Stimulated activated CD4-positive, alpha-beta T cell treated with anti-CD3 and anti-CD28 coated beads, Interleukin-4, amount 100 ng/mL, for 4 hours (primary cell): ENCODE measurements at places on chromosomes 11 and 22.

DNA sequence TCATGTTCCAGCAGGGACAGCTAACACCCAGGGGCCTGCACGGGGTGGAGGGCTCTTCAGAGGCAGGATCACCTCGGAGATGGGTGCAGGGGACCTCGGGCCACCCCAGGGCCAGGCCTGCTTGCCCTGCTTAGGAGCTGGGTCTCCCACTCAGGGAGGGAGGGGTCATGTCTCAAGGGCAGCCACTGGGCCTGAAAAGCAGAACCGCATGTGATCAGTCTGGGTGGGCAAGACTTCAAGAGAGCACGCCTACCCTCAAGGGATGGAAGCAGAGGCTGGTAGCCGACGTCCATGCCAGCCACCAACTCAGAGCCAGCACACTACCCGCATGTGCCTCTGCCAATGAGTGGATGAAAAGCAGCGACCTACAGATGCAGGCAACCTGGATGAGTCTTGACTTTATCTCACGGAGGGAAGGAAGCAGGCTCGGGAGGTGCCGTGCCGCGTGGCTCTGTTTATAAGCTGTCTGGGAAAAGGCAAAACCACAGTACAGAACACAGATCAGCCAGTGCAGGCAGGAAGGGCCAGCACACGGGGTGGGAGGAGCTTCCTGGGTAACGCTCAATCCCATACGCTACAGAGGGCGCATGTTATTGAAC lies 16.0 kb downstream of the TBX1 start:
- no peak for DNase-seq

DNA sequence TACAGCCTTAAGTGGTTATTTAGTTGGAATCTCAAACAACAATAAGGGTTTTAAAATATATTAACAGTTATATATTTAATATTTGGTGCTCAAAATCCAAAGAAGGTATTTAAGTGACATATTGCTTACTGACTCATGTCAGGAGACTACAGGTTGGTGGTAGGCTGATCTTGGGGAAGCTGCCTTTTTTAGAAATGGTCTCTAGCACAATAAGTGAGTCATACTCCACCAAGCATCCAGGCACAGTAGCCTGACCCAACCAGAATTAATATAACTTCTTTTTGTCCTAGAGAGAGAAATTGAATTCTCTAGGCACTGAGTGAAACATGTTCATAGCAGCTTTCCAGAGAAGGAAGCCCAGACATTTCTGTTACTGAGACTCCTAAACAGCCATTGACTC lies 868.5 kb upstream of the TENM4 start:
- DNase-seq: no peak

GRCh38 chr11:45949992-45950407 lies 27.5 kb downstream of the LARGE2 start:
- no peak for DNase-seq

DNA sequence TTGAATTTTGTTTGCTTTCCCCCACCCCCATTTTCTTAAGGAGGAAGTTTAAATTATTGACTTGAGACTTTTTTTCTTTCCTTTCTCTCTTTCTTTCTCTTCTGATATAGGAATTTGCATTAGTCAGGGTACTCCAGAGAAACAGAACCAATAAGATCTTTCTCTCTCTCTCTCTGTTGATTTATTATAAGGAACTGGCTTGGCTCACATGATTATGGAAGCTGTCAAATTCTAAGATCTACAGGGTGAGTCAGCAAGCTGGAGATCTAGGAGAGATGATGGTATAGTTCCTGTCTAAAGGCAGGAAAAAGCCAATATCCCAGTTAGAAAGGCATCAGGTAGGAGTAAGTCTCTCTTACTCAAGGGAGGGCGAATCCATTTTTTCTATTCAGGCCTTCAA lies 64.0 kb downstream of the CCDC81 start:
- no peak for DNase-seq

DNA sequence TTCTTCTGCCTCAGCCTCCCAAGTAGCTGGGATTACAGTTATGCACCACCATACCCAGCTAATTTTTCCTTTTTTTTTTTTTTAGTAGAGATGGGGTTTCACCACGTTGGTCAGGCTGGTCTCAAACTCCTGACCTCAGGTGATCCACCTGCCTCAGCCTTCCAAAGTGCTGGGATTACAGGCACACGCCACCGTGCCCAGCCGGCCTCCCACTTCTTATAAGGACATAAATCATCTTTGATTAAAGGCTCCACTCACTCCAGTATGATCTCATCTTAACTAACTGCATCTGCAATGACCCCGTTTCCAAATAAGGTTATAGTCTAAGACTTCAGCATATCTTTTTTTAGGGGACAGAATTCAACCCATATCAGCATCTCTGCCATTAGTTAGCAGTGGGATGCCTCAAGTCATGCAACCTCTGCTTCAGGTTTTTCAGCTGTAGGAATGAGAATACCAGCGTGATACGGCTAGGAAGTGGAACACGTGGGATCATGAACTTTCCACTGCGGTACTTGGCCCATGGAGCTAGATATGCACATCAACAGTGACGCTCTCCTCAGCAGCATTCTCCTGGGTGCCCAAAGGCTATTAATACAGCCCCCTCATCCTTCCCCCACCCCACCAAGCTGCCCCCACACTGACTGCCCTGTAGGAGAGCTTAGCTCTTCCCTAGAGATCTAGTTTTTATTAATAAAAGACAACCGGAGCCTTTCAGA lies 41.4 kb downstream of the MCHR1 start:
- DNase-seq: no peak

- no peak for DNase-seq
These were observed 42.0 kb upstream of the TUB start for GRCh38 chr11:8038811-8039529.

GRCh38 chr11:65132238-65132987 lies 1.9 kb downstream of the SYVN1 start:
- no peak for DNase-seq

DNA sequence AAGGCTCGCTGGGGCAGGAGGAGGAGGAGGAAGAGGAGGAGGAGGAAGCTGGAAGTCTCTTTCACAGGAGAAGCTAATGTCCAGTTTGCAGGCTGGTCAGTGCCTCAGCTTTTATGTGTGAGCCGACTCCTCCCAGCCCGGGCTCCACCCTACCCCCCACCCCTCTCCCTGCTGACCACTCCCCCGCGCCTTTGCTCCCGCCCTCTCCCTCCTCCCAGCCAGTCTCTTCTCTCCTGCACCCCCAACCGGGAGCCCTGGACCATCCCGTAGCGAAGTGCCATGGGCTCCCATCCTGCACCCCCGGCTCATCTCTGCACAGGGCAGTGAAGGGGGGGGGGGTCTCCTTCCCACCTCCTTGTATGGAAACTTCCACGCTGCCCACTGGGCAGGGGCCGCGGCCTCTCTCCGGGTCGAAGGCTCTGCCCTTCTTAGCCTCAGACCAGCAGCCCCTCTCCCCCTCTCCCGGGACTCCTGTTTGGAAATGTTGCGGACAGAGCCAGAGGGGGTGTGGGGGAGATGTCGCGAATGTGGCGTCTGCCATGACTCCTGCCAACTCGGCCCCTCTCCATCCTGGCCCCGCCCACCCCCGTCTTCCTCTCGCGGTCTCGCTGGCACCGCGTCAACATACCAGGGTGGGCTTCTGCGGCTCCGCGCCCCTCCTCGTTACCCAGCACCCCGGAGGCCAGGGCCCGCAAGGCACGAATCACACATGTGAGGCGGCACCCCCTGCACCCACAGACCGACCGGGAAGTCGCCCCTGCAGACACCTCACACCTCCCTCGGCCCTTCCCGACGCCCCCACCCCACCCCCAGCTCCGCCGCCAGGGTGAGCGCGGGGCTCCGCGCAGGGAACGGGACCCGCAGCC lies 1.8 kb downstream of the IGF2 start:
- no peak for DNase-seq

- DNase-seq: peak; percentile 86
These were observed at the start of gene WBP2NL for GRCh38 chr22:41998361-41999261. WBP2NL (plus strand) TSS chr22:41998788; CDS start chr22:41998819, 31 bp downstream.

DNA sequence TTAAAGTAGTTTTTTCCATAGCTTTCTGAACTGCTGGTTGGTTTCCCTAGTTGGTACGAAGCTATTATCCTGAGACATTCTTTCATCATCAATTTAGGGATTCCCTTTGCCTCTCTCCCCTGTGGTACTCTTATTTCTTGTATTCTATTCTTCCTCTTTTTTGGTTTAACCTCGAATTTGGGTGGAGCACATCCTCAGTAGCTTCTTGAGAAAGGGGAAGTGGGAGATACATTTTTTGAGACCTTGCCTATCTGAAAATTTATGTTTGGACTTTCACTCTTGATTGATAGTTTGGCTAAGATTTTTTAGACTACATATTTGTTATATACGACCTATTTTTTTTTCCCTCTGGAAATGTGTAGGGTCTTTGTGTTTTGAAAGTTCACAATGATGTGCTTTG lies 121.7 kb upstream of the ZBED5 start:
- DNase-seq: no peak

DNA sequence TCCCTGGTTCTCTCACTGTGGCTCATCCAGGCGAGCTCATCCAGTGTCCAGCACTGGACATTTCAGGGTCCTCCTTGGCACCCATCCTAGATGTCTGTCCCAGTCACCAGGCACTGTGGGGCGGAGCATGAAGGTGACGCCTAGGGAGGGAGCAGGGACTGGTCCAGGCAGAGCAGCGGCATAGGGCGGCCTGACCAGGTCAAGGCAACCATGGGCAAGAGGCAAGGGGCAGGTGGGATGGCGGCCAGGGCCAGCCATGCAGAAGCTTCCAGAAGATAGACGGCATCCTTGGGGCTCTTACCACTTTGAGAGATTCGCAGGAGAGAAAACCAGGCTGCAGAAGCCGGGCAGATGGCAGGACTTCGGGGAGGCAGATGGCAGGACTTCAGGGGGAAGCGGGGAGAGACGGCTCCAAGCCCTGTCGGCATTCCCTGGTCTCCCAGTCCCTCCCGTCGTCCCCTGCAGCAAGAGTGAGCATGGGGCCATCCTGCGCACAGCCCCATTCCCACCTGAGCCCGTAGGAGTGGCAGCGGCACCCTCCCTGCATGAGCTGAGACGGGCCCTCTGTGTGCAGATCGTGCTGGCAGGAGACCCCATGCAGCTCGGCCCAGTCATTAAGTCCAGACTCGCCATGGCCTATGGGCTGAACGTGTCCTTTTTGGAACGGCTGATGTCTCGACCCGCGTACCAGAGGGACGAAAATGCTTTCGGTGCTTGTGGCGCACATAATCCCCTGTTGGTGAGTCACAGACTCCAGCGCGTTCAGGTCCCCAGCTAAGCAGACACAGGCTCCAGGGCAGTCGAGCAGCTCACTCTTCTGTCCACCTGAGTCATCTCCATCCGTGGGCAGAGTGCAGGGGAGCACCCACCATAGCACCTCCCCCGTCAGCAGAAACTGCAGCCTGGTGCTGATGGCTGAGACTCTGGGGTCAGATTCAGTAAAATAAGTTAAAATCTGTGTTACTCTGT lies 20.1 kb upstream of the PANX2 start:
- DNase-seq: no peak

DNA sequence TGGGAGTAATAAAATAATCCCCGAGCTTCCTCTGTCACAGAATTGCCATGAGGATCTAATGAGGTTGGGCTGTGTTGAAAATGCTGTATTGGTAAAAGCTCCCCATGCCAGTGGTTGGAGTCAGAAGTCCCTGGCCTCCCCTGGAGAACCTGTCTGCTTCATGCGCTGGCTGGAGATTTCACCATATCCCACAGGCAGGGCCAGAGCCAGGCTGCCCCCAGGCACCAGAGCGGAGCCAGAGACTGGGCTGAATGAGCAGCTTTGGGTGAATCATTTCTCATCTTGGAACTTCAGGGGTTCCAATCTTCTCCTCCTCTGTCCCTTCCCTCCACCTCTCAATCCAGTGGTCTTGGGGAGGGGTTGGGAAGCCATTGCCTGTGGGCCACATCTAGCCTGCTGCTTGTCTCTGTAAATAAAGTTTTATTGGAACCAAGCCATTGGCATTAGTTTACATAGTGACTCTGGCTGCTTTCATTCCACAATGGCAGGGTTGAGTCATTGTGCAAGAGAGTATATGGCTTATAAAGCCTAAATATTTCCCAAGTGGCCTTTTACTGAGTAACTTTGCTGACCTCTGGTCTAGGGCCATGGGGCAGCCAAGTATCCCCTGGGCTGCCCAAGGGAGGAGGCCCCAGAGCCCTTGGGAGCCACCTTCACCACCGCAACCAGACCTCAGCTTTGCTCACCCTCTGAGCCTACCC lies 35.2 kb downstream of the LRRC10B start:
- no peak for DNase-seq

DNA sequence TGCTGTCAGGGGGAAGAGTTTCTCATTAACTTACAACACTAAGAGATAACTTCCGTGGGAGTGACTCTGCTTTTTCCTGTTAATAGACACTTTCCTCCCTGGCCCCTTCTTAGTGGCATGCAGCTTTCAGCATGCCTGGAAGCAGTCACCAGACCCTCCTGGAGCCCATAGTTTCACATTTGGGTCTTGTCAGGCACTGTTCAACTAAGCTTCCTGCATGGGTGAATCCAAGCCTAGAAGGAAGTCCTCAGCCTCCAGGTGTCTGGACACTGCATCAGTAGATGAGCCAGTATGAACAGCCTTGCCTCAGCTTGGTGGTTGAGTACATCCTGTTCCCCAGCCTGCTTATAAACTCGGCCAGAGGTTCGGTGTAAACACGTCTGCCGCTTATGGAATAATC lies 68.1 kb downstream of the PPP6R3 start:
- peak; percentile 9 for DNase-seq

DNA sequence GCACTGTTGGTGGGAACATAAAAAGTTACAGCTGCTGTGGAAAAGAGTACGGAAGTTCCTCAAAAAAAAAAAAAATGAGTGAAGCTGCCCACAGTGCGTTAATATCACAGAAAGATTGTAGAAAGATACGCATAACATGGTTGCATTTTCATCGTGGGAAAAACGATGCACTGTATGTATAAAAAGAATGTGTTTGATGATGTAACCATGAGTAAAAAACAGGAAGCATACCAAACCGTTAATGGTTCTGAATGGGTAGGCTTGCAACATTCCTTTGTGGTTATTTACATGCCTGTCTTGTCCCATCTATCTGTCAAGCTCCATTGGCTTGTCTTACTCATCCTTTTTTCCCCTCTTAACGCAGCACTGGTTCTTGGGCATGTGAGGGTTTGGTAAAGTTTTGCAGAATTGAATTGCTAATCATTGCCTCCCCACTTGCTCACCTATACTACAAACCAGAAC lies 33.8 kb upstream of the DKK3 start:
- DNase-seq: no peak
